Bone marrow (tissue), 2 donors: ENCODE measurements at places on chromosomes 5 and 9.

DNA sequence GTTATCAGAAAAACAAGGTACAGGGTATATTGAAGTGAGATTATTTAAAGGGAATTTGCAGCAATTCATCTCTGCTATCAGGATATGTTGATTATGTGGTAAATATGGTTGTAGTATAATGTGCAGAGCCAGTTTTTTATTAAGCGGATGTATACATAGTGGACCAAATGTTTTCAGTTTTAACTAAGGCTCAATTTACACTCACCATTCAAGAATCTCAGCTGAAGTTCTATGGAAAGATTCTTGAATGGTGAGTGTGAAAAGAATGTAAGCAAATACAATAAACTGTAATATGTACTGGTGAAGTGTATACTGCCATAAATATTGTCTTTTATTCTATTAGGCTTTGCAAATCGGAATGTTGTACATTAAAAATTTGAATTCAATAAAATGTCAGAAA lies 895.9 kb upstream of the CDH10 start:
- DNase-seq, result no peak

- no peak for DNase-seq
Measured at GRCh38 chr5:88660947-88661805, 221.8 kb downstream of the MEF2C start.

GRCh38 chr5:57857696-57858095 lies 375.1 kb upstream of the ACTBL2 start:
- no peak for DNase-seq

DNA sequence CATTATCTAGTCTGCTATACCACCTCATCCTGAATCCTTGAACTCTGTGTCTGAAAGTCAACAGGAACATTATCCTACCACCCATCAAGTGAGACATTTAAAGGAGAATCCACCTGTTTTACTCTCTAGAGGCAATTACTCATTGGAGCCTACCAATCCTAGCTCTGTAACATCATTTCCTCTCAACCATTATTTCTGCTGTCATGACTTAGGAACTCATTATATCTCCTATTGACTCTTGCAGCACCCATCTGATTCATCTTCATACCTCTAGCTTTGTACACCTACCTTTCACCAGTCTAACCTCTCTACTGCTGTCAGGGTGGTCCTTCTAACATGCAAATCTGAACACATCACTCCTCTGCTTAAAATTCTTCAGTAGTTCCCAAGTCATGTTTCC lies 481.5 kb downstream of the NFIB start:
- no peak for DNase-seq
